ENCODE measurements at places on chromosomes 16 and 17. TPM values are rescaled to one million over a fixed set of nuclear protein-coding genes. Genes with fewer than 3 reads are reported as not detected.
A peak's percentile ranks its signal among the peaks of the same experiment; 100 is the strongest.

ASGR1 gene
- total RNA-seq, result 1.5 TPM

SEPTIN12 gene
- total RNA-seq, result not detected

DNA sequence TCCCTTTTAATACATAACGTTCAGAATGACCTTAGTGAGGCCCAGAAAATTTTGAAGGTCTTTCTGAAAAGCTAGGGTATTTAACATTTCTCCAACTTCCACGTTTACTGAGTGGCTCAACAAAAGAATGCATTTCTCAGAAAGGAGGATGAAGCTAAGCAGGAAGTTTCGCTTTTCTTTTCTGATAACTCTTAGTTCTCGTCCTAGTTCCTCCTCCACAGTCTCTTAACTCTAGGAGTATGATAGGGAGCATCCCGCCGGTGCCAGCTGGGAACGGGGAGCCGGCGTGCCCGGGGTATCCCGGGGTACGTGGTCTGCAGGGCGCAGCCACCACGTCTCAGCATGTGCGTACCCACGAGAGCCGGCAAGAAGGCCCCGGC lies 363 bp downstream of the KARS1 start:
- H3K27ac ChIP-seq, result peak overlapping the region; percentile 99
- no peaks in the 10 kb centered on the region for H3K36me3 ChIP-seq
- DNase-seq, result no peak
- no peaks in the 10 kb centered on the region for H3K27me3 ChIP-seq
- H3K4me1 ChIP-seq, result no peaks in the 10 kb centered on the region

DNA sequence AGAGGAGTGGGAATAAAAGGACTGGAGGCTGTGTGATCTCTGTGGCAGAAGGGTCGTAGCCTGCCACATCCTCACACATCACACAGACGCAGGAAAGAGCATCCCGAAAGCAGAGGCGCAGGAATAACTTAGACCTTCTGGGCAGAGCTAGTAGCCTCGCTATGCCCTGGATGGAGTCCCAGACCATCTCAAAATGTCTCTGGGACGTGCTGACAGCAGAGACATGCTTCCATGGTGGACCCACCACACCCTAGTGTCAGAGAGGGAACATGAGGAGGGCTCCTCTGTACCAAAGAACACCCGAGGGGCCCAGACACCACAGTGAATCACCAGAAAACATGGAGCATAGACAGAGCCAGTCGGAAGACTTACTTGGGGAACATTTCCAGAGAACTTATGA lies 29.6 kb upstream of the FAAP100 start:
- no peak for DNase-seq
- peaks cover 79% of the 10 kb centered on the region for H3K36me3 ChIP-seq
- H3K4me3 ChIP-seq, result no peak overlapping the region
- H3K27ac ChIP-seq, result no peak overlapping the region
- no peaks in the 10 kb centered on the region for H3K27me3 ChIP-seq

GRCh38 chr17:35099908-35100307 lies 19.8 kb downstream of the RAD51D start:
- H3K27ac ChIP-seq, result no peak overlapping the region
- no peak overlapping the region for H3K4me3 ChIP-seq
- H3K36me3 ChIP-seq, result no peaks in the 10 kb centered on the region
